ENCODE measurements at places on chromosomes 7 and 10.
A peak's percentile ranks its signal among the peaks of the same experiment; 100 is the strongest.

GRCh38 chr10:118501171-118501570 lies 94.3 kb downstream of the PRLHR start:
- DNase-seq = no peak

DNA sequence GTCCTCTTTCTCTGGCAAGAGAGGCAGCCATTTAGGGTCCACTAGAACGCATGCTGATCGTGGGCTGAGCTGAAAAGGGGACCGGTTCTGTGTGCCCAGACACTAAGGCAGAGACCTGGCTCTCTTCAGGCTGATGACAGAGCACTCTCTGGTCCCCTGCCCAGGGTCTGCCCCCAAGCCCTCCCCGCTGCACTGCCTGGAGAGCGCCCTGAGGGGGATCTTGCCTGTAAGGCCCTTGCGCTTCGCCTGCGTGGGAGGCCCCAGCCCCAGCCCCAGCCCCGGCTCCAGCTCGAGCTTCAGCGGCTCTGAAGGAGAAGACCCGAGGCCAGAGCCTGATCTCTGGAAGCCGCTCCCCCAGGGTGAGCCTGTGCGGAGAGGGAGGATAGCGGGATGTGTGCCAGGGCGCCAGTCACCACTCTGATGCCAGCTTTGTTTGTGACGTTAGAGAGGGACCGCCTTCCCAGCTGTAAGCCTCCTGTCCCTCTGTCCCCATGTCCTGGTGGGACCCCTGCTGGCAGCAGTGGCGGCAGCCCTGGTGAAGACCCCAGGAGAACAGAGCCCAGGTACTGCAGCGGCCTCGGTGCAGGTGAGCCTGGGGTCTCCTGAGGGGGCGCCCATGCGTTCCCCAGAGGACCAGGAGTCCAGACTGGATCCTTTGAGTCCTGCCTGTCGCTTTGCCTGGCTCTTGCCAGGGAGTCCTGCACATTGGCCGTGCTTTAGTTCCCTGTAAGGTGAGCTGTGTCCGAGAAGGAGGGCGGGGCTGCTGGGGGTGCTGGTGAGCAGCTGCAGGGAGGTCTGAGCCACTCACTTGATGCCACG lies 43.2 kb downstream of the ZNF467 start:
- DNase-seq = peak; percentile 50

- peak; percentile 41 for DNase-seq
These were observed 282.0 kb downstream of the ADK start for GRCh38 chr10:74432841-74433594.

DNA sequence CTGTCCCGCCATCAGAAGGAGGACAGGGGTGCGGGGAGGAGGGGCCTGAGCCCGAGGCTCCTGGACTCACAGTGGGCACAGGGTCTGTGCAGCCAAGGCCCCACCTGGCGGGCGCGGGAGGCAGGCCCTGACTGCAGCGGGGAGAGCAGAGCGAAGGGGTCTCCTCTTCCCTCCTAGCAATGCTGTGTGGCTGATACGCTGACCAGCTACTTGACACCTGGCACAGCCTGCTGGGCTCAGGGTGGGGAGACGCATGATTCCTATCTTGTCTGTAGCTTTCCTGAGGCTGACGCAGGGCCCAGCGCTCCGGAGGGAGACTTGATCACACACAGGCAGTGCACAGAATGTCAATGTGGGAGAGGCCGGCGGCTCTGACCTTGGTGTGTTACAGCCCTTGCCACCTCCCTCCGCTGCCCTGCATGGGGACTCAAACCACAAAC lies 174.9 kb downstream of the ELFN1 start:
- DNase-seq = peak; percentile 68

GRCh38 chr7:105853931-105854419 lies 22.4 kb downstream of the ATXN7L1 start:
- peak; percentile 56 for DNase-seq

GRCh38 chr10:53358536-53358935 lies 586.0 kb upstream of the MBL2 start:
- no peak for DNase-seq

DNA sequence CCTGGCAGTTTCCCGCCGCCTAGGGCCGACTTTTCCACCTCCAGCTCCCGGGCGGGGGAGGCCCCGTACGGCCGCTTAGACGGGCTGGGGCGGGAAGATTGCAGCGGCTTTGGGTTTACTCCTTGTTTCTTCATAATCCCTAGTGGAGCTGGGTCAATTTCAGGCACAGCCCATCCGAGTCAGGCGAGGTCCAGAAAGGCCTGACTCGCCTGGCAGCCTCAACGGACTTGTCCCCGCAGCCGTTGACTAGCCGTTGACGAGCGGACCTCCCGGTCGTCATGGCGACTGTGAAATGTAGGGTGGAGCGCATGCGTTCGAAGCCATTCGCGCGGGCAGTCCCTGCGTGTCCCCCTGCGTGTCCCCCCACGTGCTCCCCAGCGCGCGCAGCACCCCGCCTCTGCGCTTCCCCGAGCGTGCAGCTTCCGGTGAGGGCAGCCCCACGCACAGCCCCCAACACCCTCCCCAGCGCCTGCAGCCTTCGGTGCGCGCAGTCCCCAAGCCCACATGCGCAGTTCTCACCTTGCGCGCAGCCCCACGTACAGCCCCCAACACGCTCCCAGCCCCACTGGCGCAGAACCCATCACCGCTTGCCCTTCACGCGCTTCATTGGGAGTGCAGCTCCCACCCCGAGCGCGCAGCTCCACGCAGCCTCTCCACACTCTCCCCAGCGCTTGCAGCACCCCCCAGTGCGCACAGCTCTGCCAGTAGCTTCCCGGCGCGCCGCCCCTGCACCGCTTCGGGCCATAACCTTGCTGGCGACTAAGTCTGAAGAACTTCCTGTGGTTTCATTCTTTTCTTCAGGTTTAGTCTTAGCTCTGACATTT lies 67.8 kb downstream of the TBX20 start:
- peak; percentile 73 for DNase-seq

DNA sequence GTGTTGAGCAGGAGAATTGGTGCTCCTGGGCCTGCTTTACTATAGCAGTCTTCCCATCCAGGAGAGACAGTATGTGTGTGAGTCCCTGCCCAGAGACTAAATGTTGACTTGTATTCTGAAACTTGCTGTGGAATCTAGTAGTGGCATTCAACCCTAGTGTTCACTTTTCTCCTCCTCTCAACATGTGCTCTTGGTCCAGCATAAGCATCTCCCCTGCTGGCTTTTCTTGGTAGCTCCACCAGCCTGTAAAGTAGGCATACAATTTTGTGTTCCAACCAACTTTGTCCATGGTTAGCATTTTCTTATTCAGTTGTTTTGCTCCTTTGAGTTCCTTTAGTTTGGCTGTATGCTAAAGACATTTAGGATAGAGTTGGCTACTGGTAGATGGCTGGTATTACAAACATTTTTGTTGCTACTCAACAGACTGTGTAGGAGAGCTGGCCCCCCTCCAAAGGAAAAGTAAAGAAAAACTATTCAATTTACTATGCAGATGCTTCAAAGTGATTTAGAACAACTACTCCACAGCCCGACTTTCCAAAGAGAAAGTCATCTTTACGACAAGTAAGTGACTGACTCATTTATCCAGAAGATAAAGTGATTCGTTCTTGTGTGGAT lies 46.0 kb downstream of the ASB4 start:
- no peak for DNase-seq
